ENCODE measurements at places on chromosomes 7 and 10.

- no peak for DNase-seq
Measured at GRCh38 chr7:3282457-3282856, 18.6 kb upstream of the SDK1 start.

DNA sequence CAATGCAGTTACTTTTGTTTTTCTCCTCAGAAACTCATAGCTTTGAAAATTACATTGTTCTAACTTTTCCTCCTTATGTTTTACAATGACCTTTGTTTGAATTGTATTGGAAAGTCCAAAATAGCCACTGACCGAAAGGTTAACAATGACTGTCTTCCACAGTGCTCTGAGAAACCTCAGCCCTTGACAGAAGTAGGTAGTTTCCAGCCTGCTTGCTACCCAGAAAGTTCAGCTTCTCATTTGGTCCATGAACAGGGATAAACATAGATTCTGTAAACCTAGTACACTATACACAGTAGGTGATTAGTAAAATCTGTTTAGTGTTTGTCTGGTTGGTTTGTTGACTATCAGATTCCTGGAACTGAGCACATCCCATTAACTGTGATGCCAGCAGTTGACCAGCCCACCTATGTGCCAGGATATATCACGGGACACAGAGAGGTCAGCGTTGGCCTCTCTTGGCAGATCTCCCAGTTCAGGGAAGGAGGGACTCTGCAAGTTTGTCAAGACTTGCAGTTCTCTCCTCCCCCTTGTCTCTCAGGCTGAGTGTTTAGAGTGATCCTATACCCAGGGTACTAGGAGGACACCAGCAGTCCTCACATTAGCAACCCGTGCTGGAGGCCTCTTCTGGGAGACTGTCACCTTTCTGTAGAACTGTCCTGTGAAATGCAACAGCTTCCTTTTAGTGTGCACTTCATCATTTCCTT, 297.6 kb downstream of the ARHGAP12 start:
- DNase-seq, result no peak

DNA sequence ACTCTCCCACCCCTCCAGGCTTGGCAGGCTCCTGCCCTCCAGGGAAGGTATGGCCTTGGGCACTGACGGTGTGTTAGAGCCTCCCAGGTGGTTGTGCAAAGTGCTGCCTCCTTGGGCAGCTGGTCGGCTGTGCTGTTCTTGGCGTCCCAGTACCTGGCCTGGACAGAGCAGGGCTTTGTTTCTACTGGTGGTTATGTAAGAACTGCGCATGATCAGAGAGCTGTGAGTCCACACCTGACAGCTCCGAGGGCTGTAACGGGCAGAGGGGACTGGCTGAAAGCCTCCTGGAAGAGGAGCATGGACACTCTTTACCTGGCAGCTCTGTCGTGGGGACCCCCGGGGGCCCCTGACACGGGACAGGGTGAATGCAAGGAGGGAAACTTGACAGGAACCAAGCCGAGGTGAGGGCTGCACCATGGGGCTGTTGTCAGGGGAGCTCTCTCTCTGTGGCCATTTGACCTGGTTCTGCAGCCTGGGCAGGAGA, 3.1 kb upstream of the SFRP5 start:
- DNase-seq, result no peak

- no peak for DNase-seq
Measured at GRCh38 chr7:99195867-99196266, 12.0 kb downstream of the KPNA7 start.

DNA sequence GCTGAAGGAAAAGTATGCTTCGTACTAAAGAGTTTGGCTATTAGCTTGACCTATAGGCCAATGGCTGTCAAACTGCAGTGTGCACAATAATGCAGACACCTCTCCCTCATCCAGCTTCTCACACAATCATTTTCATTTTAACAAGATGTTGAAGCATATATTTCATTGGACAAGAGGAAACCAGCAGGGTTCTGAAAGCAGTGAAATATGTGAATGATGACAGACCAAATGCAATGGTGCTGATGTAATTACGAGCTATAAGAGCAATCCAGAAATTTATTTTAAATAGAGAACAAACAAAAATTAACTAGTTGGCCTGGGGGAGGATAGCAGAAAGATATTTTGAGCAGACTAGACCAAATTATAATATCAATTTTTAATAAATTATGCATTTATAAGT, 331.5 kb upstream of the AKR1E2 start:
- no peak for DNase-seq

DNA sequence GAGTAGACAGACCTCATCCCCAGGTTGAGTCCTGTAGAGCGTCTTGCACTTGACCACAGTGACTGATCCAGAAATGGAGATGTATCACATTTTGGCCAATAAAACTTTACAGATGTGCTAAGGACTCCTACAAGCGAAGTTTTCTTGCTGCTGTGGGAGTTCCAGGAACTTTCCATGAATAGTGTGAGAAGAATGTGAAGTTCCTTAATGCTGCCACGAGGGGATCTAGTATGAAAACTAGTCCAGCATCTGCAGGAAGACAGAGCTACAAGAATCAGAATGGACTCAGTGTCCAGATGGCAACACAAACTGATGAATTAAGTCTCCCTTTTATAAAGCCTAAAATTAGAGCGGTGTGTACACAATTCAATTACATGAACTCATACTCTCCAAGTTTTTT, 14.8 kb upstream of the LSM8 start:
- no peak for DNase-seq

- DNase-seq, result no peak
Measured at GRCh38 chr7:79459381-79459780, 5.9 kb upstream of the MAGI2 start.

- no peak for DNase-seq
Measured at GRCh38 chr7:76260171-76260703, 42.2 kb upstream of the HSPB1 start.

GRCh38 chr7:125358551-125359167, 429.0 kb upstream of the POT1 start:
- no peak for DNase-seq

DNA sequence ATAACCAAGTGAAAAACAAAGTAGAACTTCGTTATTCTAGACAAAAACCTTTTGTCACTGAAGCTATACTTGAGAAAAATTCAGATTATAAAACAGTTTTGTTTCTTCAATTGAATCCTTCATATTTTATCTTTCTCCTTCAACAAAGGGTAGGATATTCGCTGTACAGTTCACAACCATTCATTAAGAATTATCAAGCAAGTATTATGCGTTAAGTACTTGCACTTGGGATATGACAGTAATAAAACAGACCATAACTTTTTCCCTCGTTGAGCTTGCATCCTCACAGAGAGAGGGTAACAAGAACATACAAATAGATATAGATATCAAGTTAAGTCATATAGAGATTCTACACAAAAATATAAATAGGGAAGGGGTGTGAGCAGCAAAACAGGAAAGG, 61.2 kb upstream of the MEOX2 start:
- no peak for DNase-seq

DNA sequence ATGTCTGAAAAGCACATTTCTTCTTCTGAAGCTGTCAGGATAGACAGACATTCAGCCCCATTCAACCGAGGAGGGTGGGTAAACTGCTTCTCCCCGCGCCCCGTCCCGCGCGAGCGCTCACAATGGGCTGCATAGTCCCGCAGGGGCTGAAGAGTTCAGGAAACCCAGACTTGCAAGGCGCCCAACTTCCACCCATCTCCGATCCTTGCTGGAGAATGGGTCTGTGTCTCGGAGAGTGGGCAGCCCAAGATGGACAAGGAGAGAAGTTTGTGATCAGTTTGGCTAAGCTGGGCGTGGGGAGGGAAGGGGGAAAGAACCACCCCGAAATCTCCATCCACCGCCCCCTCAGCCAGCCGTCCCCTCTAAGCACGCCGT, 686 bp downstream of the AASS start:
- DNase-seq, result no peak

- peak; percentile 79 for DNase-seq
Measured at GRCh38 chr10:59580026-59580863, 129.4 kb downstream of the SLC16A9 start.

- DNase-seq, result peak; percentile 58
Measured at GRCh38 chr7:114818501-114818900, 103.4 kb upstream of the MDFIC start.

- DNase-seq, result no peak
Measured at GRCh38 chr10:64206409-64206808, 685.2 kb downstream of the REEP3 start.

DNA sequence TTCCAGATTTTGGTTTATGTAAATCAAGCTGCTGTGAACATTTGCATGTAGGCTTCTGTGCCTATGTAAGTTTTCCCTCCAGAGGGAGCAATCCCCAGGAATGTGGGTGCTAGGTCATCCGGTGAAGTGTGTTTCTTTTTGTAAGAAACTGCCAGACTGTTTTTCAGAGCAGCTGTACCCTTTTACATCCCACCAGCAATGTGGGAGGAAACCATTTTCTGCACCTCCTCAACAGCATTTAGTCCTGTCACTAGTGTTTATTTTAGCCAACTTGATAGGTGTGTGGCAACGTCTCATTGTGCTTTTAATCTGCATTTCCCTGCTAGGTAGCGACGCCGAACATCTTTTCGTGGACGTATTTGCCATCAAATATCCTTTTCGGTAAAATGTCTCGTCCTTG, 395.7 kb upstream of the FOXK1 start:
- no peak for DNase-seq

DNA sequence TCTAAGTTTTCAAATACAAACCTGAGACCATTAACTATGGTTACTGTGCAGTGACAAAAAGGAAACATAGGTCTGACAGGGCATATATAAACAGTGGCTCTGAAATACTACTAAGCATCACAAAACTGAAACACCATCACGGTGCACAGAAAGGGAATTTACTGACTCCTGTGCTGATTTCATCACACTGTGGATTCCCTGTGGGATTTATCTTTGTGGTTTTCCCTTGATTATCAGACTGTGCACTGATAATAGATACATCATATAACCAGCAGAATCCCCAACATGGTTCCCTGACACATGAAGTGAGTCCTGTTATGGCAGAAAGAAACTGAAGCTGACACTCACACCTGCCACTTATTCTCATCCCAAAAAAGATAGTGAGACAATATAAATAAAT, 676.3 kb upstream of the KCND2 start:
- DNase-seq, result no peak

- no peak for DNase-seq
Measured at GRCh38 chr7:116584721-116585120, 59.9 kb downstream of the CAV1 start.

DNA sequence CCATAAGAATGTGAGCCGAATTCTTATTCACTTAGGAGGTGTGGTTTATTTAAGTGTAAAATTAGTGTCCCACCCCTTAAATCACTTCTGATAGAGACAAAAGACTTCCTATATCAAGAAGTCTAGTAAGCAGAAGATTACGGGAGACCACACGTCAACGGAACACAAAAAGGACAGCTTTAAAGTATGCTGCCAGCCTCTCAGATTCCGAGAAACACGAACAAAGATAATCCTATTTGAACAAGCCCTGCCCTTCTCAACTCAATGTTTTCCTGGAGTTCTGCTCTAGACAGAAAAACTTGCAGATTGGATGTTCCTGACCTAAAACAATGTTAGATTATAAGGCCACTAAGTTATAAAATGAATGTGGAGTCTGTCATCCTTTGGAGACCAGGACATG, 4.9 kb upstream of the MCU start:
- DNase-seq, result no peak

GRCh38 chr10:47035171-47035818, 124.1 kb downstream of the PTPN20 start:
- DNase-seq, result no peak

- no peak for DNase-seq
Measured at GRCh38 chr10:55734112-55734511, 626.9 kb downstream of the ZWINT start.

- DNase-seq, result no peak
Measured at GRCh38 chr7:82007315-82007714, 237.5 kb upstream of the HGF start.

DNA sequence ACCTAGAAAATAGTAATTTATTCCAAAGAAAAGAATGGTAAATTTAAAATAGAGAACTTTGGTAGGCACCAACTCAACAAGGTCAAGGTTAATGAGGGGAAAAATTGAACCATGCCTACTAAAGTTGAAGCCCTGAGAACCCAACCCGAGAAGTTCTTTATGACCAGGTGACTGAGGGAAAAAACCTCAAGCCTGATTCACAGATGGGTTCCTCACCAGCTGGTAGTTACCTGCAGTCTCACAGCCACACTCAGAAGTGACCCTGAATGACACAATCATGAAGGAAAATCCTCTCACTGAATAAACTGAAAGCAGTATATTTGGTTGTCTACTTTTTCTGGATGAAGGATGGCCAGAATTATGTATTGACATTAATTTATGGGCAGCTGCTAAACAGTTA, 7.0 kb downstream of the C10orf67 start:
- no peak for DNase-seq

DNA sequence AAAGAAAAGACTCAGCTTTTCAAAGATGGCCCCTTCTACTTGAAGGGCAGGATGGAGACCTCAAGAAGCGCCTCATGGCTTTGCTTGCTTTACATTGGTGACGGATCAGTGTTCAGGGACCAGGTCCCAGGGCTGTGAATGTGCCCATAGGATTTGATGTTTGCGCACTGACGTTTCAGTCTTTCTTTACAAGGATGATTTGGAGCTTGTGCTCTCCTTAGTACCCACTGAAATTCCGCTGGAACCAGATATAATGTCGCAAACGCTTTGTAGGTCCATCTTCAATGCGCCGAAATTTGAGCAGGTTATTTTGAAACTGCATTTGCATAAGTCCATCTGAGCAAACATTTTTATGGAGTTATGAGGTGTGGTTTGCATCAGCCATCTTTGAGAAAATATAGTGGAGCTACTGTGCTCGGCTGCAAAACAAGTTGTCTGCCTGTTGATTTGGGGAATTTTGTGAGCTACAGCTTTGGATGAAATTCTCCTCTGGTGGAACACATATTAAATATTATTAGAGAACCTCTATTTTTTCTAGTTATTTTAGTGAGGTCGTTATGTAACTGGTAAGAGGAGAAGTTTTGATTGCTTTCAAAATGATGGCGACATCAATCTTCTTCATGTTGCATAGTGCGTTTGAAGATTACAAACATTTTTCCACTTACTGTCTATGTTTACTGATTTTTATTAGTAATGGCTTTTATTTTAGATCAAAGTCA, 2.4 kb downstream of the RBM20 start:
- DNase-seq, result no peak

- DNase-seq, result no peak
Measured at GRCh38 chr7:17063045-17063383, 181.2 kb upstream of the AGR3 start.

- no peak for DNase-seq
Measured at GRCh38 chr7:2108501-2109250, 124.1 kb downstream of the MAD1L1 start.

DNA sequence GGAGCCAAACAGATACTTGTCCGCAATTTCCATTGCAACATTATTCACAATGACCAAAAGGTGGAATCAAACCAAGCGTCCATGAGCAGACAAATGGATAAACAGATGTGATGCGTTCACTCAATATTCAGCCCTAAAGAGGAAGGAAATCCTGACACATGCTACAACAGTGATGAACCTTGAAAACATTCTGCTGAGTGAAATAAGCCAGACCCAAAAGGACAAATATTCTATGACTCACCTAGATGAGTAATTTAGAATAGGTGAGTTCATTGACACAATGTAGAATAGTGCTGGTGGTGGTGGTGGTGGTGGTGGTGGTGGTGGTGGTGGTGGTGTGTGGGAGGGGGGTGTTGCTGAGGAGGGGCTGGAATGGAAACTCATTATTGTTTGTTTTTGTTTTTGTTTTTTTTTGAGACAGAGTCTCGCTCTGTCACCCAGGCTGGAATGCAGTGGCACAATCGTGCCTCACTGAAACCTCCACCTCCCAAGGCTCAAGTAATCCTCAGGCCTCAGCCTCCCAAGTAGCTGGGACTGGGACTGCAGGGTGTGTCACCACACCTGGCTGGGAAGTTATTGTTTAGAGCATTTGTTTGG, 28.6 kb downstream of the SMKR1 start:
- peak; percentile 52 for DNase-seq
